OCI-LY7 (cell line): ENCODE measurements at places on chromosomes 16 and 17.

GRCh38 chr16:81740169-81740568, 38.9 kb upstream of the PLCG2 start:
- peak; percentile 93 for DNase-seq

DNA sequence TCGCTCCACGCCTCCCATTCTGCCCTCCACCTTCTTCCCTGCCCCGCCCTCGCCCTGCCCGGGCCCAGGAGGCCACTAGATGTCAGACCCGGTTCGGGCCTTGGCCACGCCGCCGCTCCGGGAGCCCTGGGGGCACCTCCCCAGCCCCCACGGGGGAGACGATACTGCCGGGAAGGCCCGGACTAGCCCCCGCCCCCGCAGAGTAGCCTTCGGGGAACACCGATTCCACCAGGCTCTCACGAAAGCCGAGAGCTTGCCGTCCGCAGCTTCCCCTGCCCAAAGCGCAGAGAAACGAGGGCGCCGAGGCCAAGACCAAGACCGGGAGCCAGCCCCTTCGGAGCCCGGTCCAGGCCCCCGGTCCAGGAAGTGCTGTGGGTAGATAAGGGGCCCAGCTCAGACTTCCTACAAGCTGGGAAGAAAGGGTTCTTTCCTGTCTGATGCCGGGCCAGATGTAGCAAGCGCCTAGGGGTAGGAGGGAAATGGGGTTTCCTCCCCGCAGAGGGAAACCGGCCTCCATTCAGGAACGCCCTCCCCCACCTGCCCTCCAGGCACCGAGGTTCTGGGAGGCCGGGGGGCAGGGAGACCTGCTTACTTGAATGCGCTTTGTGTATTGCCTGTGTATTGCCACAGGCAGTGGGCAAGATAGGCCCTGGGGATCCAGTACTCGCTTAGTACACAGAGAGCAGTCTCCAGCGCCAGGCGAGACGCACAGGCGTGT, 806 bp upstream of the CYB561 start:
- DNase-seq, result no peak

DNA sequence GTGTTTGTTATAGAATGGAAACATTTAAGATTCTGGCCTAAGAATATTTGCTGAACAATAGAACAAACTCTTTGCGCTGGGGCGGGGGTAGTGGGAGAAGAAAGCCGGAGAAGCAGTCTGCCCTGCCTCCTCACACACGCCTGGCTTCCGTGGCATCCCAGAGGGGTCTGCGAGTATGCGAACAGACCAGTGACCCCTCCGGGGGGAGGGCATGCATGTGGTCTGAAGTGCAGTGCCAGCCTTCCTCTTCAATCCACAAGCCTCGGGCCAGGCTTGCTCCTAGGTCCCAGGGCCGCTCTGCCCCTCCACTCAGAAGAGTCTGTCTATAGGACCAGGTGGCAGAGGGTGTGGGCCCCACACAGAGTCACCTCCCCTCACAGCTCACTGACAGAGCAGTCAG, 14.1 kb upstream of the IGFALS start:
- DNase-seq, result no peak

DNA sequence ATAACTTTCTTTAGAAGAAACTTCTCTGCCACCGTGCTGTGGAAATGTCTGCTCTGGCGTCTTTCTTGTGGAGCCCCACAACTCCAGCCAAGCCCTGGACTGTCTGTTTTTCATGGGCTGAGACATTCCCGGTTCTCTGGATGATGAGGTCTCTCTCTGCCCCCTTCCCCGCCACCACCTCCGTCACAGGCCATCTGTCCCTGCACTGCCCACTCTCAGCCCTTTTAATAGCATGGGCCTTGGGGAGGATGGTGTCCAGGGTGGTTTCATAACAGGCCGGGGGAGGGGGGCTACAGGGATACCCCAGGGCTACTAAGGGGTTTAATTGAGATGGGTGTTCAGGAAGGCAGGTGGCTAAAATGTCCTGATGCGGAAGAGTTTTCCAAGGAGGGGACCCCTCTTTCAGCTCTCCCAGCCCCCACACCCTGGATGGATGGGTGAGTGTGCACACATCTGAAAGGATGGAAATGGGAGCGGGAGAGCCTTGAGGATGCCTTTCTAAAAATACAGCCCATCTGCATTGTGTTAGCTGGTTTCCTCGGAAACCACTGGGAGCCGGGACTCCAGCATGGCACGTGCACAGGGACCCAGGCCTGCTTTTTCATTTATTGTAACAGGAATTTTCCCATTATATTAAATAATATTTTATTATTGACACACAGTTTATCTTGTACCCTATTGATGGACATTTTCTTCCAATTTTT, 14.6 kb upstream of the NDRG4 start:
- DNase-seq, result no peak

GRCh38 chr16:88353691-88354090, 29.1 kb upstream of the ZNF469 start:
- no peak for DNase-seq

- no peak for DNase-seq
Observed at GRCh38 chr16:72029567-72030271, 21.2 kb downstream of the DHODH start.

- DNase-seq, result peak; percentile 17
Observed at GRCh38 chr16:10597187-10597601, 16.8 kb upstream of the EMP2 start.

- no peak for DNase-seq
Observed at GRCh38 chr16:24626256-24626655, 86.9 kb downstream of the RBBP6 start.

- peak; percentile 80 for DNase-seq
Observed at GRCh38 chr17:57783338-57783742, 38.2 kb upstream of the CCDC182 start.

- DNase-seq, result no peak
Observed at GRCh38 chr16:30524575-30525568, 1.5 kb downstream of the ZNF768 start.

DNA sequence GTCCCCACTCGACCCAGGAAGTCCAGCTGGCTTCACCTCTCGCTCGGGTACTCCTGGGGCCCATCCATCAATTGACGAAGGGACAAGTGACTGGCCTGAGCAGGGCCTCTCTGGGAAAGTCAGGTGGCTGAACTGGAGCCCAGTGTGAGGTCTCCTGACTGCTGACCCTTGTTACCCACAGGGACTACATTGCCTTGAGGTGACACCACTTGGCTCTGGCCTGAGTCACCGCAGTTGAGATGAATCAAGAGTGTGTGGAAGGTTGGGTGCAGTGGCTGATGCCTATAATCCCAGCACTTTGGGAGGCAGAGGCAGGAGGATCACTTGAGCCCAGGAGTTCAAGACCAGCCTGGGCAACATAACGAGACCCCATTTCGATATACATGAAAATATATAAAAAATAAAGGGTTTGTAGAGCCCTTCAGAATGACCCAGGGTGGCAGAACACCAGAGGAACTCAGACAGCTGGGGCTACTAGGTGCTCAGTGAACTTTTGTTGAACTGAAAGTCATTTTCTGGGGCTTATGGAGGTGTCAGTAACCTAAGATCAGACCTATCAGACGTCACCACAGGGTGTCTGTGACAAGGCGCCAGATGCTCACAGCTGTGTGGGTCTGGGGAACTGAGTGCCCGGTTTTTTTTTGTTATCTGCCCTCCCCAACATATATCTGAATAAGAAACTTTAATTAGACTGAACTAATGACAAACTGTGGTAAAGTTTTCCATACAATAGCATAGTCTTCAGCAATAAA, 14.8 kb upstream of the ZFP90 start:
- no peak for DNase-seq

- DNase-seq, result peak; percentile 74
Observed at GRCh38 chr17:19513897-19514488, 19.7 kb upstream of the SLC47A1 start.

DNA sequence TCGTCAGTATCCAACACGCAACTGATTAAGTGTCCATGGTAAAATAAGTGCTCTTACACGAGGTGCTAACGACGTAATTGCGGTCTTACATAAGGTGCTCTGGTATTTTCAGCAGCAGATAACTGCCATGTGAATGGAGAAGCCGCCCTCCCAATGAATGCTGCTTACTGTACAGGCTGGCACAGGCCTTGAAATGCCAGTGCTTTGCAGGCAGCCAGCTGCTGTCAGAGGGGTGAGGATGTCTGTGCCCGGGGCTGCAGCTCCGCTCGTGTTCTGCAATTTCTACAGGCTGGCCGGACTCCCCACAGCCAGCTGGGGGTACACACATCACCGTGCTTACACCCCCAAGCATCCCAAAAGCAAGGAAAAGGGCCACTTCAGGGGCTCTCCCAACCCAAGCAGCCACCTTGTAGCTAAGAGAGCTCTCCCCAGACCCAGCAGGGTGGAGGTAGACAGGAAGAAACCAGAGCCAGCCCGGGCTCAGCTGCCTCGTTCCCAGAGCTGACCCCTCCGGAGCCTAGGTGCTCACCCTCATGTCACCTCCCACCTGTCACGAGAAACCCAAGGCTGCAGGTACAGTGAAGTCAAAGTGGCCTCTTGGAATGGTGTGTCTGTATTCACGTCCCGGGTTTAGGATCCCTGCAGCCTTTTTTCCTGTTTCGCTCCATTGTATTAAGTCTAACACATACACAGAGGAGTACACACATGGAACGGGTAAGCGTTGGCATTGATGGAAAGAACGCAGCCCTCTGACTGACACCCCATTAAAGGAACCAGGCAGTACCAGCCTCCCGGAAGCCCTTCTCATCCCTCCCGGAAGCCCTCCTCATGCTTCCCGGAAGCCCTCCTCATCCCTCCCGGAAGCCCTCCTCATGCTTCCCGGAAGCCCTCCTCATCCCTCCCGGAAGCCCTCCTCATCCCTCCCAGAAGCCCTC, 27.2 kb upstream of the RPH3AL start:
- no peak for DNase-seq

GRCh38 chr17:75979705-75980187, 706 bp downstream of the TEN1 start:
- no peak for DNase-seq

DNA sequence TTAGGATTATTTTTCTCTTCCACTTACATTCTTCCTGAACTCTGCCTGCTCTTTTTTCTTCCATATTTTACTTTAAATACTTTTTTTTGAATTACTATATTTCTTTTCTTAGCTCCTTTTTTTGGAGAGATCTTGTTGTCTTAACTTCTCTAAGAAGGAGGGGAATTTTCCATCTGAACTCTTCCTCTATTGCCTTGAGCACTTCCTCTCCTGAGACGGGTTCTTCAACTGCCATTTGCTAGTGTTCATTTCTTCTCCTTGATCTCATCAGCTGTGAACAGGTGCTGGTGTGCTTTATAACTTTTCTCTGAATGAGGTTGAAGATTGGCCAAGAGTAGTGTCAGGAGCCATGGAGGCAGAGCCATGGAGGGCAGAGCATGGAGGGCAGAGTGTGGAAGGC, 15.1 kb upstream of the CD300LD start:
- no peak for DNase-seq

GRCh38 chr16:79821911-79822310, 221.4 kb upstream of the MAF start:
- DNase-seq, result no peak

GRCh38 chr17:72119873-72120641, 763 bp upstream of the SOX9 start:
- no peak for DNase-seq

DNA sequence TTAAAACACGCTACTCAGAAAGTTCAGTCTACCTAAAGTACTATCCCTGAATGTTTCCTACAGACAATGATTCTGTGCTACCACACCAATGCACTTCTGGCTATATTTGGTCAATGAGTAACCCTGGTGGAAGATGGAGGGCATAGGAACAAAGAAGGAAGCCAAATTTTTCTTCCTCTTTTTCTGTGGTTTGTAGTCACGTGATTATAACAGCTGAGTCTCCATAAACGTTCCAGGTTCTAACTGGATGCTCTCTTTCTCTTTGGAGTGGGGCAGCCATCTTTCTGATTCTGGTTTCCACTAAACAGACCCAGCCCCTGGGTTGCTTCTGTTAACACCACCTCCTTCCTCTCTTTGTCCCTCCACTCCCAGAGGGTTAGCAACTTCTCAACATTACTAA, 274.9 kb downstream of the CDH11 start:
- no peak for DNase-seq

GRCh38 chr16:20766294-20766693, 2.5 kb downstream of the ACSM3 start:
- DNase-seq, result no peak

DNA sequence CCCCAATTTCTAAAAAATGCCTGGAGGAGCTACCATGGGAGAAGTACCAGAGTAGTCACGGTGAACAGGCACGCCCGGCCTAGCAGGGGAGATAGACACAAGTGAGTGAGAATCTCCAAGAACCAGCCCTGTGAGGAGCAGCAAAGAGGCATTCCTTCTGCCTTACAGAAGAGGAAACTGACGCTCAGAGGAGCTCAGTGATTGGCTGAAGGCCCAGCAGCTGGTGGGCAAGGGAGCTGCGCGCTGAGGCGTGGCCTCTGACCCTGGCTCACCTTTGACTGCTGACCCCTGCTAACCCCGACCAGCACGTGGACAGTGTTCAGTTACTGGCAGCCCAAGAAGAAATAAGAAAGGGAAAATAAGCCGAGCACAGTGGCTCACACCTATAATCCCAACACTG, 1.8 kb downstream of the C16orf96 start:
- no peak for DNase-seq

DNA sequence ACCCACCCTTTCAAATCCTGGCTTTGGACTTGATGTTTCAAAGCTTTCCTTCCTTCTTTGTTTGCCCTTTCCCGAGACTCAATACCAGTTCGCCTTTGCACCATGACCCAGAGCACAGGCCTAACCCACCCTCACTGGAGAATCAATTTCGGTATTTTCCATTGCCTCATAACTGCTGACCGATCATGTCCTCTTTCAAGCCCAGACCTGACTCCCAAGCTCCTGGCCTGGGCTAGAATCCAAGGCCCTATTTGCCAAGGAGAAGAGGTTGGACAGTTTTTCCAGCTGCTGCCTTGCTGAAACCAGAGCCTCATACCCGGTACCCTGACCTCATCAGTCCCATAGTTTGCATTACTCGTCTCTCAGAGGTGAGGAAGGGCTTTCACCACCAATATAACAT, 35.3 kb upstream of the HELZ start:
- no peak for DNase-seq

DNA sequence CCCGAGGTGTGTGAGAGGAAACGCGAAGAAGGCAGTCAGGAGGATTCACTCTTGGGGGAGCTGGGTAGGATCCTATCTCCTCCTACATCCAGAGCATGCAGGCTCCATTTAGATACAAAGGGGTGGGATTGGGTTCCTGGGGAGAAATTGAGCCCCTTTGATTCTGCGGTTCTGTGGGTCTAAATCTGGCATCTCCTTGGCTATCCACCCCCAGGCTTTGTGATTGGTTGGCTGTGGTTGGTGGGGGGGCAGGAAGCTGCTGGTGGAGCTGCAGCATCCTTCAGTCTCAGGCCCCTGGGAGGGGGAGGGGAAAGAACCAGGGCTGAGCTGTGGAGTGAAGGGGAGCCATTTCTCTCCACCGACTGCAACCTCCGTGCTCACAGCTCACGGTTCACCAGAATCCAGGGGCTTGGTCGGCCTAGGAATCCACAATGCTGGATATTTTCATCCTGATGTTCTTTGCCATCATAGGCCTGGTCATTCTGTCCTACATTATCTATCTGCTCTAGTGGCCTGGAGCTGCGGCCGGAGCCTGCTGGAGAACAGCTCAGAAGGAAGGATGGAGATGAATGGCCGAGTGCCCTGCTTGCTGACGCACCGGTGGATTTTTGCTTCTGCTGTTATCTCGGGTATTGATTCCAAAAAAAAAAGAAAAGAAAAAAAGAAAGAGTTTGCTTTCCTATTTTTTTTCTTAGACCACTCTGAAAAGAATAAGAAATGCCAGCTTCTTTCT, at the start of gene LASP1NB:
Gene LASP1NB (plus strand): TSS at position 352 of the 733 bp plus-strand sequence.
- DNase-seq, result peak; percentile 43

GRCh38 chr17:55672585-55673501, 49.8 kb downstream of the TMEM100 start:
- no peak for DNase-seq

GRCh38 chr16:27084307-27085028, 17.7 kb downstream of the C16orf82 start:
- DNase-seq, result no peak
